CD4-positive, CD25-positive, alpha-beta regulatory T cell (primary cell): ENCODE measurements at places on chromosomes 12 and 14.

GRCh38 chr12:69714542-69714941 lies 15.4 kb upstream of the BEST3 start:
- DNase-seq: no peak

- no peak for DNase-seq
These were observed 8.3 kb upstream of the AEBP2 start for GRCh38 chr12:19430988-19431387.

DNA sequence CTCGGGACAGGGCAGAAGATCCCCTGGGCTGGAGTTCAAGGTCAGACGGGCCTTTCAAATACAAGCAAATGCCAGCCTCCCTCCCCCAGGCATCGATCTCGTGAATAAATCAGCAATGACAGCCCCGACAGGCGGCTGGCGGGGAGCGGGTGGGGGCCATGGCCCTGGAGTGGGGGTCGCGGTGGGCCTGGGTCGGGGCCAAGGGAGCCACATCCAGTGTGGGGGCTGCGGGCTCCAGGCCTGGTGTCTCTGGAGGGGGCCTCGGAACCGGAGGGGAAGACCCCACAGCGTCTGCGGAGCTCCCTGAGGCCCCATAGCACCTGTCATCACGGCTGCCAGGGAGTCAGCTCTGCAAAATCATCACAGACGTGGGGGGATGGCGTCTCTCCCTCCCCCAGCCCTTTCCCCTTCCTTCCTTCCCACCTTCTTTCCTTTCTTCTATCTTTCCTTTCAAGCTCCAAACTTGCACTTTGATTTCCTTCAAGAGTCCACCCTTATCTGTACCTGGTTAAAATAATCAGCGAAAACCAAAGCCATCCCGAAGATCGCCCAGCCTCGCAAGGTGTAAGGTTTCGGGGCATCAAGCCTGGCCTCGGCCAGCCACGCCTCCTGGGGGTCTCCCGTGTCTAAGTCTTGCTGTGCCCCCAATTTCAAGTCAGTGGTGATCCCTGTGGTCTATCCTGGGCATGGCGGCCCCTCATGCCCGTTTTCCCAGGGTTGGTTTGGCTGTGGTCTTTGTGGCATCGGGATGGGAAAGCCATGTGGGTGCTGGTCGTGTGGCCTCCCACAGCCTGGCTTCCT lies 92.1 kb downstream of the NOC4L start:
- no peak for DNase-seq

GRCh38 chr12:107607464-107608392 lies 77.9 kb upstream of the PWP1 start:
- peak; percentile 77 for DNase-seq

DNA sequence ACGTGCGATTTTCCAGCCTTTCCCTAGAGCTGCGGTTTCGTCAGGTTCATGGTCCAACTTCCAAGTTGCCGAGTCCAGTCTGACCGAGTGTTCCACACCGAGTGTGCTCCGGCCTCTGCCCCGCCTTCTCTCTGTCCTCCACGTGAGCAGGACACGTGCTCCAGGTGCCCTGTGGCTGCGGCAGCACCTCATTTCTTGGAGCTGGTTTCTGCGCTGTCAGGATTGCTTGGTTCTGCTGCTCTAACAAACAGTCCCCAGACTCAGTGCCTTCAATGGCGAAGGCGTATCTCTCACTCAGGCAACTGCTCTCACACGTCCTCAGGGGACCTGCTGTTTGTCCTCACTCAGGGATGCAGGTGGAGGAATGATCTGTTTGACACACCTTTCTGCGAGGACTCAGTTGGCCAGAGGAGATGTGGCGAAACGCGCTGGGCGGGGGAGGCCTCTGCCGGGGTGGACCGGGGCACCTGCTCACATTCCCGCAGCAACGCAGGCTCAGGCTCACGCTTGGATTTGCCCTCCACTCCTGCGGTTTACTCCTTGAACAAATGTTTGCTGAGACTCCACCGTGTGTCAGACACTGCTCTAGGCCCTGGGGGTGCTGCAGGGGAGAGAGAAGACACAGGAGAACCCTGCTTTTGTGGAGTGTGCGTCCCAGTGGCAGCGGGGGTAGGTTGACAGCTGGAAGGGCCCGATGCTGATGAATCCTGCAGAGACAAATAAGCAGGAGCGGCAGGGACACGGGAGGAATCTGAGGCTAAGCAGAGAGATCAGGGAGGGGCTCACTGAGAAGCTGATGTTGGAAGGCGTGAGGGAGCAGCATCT lies 63.4 kb upstream of the FBRSL1 start:
- no peak for DNase-seq

DNA sequence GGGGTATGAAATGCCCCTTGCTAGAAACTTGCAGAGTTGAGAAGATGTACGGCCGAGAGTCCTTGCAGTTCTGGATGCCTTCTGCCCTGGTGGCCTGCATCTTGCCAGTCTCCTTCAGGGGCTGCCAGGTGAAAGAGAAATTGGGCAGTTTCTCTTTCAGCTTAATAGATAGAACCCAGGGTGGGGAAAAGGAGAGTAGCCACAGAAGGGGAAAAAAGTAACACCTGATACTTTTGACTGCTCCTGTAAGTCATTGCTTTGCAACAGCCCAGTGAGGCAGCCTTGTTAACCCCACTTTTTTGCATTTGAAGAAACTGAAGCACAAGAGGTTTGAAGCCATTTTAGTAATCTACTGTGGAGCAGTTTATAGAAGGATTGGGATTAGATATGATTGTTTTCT lies 27.6 kb downstream of the TDP1 start:
- DNase-seq: no peak

GRCh38 chr12:67664171-67664570 lies 15.6 kb downstream of the DYRK2 start:
- no peak for DNase-seq

GRCh38 chr14:105340821-105341733 lies 26.5 kb downstream of the PACS2 start:
- DNase-seq: no peak

- DNase-seq: no peak
These were observed 185.6 kb upstream of the NAV3 start for GRCh38 chr12:77644915-77645605.

DNA sequence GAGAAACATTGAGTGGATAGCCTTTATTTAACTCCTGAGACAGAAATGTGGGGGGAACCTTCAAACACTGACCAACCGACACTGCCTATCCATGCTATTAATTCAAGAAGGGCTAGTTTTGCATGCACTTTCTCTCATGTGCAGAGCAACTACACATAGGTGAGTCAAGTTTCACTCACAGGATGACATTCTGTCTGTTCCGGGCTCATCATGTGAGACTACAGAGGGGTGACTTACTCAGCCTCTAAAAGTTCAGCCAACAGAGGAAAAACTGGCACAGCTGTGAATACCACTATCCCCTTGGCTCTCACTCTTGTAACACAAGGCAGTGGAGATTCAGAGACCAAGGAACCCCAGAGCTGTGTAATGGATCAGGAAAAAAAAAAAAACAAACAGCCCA lies 13.3 kb downstream of the BEST3 start:
- DNase-seq: no peak

GRCh38 chr14:86539361-86540070 lies 1009.6 kb downstream of the FLRT2 start:
- DNase-seq: no peak
